ENCODE measurements at places on chromosomes 7 and 10.

GRCh38 chr10:45278860-45279498 lies 36.4 kb downstream of the OR13A1 start:
- DNase-seq = no peak

GRCh38 chr10:77251297-77252013 lies 386.2 kb downstream of the KCNMA1 start:
- no peak for DNase-seq

DNA sequence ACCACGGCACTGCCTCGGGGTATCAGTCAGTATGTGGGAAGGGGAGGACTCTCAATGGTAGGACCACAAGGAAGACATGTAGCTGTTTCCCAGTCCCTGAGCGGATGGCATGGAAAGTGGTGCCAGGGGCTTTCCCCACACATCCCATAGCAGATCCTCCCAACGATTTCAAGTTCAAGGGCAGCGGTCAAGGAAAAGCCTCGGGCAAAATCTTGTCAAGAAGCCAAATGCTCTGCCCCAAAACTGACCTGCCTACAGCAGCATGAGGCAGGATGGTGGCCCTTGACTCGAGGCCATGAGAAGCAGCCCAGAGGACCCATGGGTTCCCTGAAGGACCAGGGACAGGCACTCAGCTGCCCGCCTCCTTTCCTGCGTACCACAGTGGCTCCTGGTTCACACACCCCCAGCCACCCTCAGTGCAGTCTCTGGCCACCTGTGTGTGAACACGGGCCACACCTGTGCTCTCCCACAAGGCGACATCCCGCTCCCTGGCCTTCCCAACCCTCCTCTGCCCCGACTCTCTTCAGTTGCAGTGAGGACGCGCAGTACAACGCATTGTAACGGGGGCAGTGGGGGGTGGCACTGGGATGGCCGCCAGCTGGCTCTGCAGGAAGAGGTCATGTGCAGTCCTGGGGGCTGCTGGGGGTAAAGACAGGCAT lies 43.6 kb downstream of the CTBP2 start:
- DNase-seq = no peak

DNA sequence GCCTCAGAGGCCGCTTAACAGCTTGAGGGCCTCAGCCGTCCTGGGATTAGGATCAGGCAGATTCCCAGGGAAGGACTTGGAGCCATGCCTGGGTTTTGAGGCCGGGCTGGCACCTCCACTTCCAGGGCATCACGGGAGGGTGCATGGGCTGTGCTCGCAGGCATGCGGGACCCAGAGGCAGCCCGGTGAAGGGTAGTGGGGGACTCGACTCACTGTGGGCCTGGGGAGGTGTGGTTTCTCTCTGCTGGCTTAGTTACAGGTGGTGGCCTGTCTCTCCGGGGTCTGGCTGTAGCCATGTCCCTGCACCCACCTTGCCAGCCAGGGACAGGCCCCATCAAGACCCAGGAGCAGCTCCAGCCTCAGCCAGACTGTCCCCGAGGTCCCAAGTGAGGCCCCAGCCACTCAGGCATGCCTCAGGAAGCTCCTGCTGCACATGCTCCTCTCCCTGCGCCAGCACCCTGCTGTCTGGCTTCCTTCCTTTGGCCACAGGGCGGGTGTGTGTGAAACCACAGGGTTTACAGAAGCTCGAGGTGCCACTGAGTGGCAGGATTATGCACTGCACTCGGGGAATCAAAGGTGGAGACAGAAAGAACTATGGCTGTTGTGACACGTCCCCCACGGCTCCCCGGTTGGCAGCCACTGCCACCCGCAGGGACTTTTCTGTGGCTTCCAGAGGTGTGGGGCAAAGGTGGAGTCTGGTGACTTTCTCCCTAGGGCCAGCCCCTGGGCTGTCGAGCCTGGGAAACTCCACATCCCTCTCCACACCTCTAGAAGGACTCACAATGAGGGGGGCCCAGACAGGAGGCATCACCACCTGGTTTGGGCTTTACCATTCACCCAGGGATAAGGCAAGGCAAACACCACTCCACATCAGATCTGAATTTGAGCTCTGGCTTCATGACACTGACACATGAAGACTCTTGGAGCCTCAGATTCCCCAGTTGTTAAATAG lies 19.7 kb downstream of the GOLGA7B start:
- DNase-seq = peak; percentile 74

GRCh38 chr10:1664333-1664964 lies 72.9 kb downstream of the ADARB2 start:
- no peak for DNase-seq

DNA sequence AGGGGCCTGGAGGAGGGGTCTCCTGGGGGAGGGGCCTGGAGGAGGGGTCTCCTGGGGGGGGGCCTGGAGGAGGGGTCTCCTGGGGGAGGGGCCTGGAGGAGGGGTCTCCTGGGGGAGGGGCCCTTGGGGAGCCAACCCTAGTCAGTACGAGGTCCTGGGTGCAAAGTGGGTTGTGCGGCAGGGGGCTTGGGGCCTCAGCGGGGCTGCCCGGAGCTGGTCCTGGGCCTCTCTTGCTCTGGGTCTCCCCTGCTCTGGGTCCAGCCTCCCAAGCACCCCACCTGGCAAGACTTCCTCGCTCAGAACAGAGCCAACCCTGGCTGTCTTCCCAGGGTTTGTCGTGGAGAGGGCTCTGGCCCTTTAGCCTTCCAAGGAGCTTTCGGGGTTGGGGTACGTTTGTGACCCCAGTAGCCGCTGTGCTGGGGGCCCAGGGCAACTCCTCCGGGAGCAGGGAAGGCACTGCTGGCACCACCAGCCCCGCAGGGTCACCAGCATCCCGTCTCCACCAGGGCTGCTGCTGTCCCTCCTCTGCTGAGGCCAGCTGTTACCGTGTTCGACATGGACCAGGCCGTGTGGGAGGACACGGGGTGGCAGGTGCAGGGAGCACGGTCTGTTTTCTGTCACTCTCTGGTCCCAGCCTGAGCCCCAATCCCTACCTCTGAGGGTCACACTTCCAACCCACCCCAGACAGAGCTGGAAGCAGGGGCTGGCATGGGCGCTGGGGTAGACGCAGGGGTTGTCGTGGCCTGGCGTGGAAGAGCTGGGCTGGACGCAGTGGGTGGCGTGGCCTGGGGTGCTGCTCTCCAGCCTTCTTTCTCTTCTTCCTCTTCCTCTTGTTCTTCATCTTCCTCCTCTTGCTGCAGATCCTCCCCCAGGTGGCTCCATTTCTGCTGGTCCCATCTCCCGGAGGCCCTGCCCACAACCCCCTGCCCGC lies 22.8 kb downstream of the PWWP2B start:
- no peak for DNase-seq

DNA sequence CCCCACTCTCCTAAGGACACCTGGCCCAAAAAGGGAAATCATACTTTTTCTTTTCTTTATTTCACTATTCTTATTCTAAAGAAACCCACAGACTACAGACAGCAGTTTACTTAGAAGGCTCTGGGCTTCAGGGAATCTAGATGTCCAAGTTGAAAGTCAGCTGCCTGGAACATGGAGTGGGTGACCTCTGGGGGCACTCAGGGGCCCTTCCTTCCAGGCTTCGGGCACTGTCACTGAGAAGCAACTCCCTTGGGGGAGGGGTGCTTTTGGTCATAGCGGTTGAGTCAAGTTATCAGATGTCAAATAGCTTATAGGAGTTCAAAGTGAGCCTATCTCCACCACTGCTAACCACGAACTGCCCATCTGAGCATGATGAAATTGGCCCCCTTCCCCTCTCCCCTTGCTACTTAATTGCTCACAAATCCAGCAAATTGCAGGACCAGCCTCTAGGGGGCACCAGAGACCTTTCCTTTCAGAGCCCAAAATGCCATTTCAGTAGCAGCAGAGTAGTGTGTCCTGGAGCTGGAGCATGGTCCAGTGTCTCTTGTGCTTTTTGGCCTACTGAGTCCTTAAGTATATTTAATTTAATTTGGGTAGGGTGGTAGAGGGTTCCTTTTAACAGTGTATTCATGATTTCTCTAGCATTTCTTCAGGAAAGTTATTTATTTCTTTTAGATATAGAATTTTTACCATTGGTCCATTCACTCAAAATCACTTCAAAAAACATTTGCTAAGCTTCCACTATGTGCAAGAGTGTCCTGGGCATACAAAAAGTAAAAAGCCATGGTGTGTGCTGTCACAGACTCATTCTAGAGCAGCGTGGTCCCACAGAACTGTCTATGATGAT lies 463.8 kb downstream of the KCNMA1 start:
- DNase-seq = peak; percentile 37

DNA sequence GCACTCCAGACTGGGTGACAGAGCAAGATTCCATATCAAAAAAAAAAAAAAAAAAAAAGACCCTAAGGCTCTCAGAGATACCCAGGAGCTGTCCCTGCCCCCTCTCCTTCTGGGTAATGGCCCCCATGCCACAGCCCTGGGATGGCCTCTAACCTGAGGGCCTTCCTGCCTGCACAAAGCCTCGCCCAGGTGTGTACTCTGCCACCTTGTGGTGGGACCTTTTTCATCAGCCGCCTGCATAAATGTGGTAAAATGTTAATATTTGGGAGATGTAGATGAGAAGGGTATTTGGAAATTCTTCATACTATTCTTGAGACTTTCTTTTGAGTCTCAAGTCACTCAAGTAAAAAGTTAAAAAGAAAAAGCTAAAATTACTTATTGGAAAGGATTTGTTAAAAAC lies 46.3 kb upstream of the RNF216 start:
- peak; percentile 29 for DNase-seq

DNA sequence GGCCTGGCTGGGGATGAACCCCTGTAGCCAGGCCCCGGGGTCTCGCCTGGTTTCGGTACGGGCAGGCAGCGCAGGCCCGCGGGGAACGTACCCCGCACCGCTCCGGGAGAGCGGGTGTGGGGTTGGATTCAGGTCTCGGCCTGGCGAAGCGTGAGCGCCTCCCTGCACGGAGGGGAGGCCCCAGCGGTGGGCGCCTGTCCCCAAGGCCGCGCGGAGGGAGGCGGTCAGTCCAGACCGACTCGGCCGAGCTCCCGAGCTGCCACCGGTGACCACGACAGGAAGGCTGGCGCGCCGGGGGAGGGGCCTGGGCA lies 378 bp upstream of the INPP5F start:
- no peak for DNase-seq

- DNase-seq = peak; percentile 15
Observed at GRCh38 chr10:121598263-121599249, at the start of gene FGFR2. FGFR2 (minus strand) TSS chr10:121598444; CDS start chr10:121593817, 4,627 bp downstream.

DNA sequence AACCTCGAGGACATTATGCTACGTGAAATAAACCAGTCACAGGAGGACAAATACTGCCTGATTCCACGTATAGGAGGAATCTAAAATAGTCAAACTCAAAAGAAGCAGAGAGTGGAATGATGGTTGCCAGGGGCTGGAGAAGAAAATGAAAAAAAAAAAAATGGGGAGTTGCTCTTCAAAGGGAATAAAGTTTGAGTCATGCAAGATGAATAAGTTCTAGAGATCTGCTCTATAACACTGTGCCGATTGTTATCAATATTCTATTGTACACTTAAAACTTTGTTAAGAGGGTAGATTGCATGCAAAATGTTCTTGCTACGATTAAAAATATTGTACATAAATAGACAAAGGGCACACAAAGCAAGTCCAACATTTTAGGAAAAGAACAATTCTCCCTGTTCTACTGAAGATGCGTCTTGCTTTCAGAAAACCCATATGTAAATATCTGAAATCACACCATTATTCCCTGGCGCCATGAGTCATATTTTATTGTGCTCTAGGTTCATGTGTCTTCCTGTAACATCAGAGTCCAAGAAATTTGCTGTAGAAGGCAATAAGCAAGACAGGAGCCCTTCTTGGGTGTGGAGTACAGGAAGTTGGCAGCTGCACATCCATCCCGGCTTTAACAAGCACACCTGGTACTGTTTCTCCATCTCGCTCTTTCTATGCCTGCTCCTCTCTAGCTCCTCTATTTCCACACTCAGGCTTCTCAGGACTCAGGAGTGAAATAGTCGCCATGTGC lies 145.9 kb downstream of the GFRA1 start:
- no peak for DNase-seq

- no peak for DNase-seq
Observed at GRCh38 chr7:107538001-107538400, 25.7 kb downstream of the COG5 start.

DNA sequence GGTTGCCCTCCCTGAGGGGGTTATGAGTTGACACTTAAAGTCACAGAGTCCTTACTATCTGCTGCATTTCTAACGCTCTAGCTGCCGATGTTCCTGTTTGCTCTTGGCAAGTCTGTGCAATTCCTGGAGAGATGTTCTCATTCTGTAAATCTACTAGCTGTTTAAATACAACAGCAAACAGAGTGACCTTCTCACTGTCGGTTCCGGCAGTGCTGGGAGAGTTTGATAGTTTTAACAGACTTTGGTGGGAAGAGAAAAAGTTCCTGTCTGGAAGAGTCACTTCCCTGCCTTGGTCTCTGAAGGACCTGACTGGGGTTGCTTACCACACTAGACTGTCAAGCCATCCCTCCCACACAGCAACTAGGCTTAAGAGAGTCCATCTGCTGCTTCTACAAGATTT lies 63.3 kb upstream of the ELMO1 start:
- DNase-seq = no peak

DNA sequence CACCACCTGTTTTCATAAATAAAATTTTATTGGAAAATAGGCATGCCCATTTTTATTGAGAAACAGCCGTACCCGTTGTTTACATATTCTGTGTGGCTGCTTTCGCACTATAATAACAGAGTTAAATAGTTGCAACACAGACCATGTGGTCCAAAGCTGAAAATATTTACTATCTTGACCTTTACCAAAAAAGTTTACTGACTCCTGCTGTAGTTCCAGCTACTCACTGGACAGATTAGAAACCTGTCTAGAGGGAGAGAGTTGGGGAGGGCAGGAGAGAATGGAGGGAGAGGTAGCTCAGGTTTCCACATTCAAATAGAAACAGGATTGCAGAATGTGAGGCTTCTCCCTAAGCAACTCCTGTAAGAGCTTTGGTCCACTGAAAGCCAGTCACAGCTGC lies 55.1 kb upstream of the GLCCI1 start:
- no peak for DNase-seq

DNA sequence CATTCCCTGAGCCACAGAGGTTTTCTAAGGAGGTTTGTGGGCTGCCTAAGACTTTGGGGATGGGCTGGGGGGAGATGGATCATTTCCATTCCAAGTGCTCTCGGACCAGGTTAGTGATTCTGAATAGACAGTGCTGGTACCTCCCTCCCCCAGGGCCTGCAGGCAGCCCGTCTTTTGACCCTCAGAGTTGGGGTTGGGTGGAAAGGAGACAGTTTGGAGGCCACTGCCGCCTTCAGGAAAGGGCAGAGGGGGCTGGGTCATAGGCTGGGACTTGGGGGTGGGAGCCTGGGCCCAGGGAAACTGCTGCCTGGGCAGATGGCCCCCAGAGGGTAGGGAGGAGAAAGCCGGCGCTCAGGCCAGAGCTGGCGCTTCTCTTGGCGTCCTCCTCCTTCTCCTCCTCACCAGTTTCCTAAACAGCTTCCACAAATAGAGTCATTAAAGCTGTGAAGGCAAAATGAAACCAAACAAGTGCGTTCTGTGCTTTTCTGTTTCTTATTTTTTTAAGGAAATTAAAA lies 4.4 kb downstream of the UNC5B start:
- DNase-seq = no peak

- DNase-seq = no peak
Observed at GRCh38 chr10:29608062-29608461, 26.7 kb downstream of the SVIL start.
